ENCODE measurements at places on chromosomes 4 and X.

GRCh38 chr4:76280488-76281441 is 25.8 kb upstream of the STBD1 start:
- DNase-seq, result no peak

GRCh38 chrX:100090931-100091330 is 319.1 kb downstream of the PCDH19 start:
- no peak for DNase-seq

GRCh38 chr4:126559961-126560360 is 1072.8 kb upstream of the INTU start:
- DNase-seq, result no peak

- no peak for DNase-seq
Measured at GRCh38 chr4:129043523-129043922, 49.8 kb downstream of the SCLT1 start.

GRCh38 chrX:41317477-41318208 is 16.3 kb upstream of the DDX3X start:
- no peak for DNase-seq

- no peak for DNase-seq
Measured at GRCh38 chr4:138448169-138448568, 206.0 kb upstream of the SLC7A11 start.
